ENCODE measurements at places on chromosomes 2 and 18.

DNA sequence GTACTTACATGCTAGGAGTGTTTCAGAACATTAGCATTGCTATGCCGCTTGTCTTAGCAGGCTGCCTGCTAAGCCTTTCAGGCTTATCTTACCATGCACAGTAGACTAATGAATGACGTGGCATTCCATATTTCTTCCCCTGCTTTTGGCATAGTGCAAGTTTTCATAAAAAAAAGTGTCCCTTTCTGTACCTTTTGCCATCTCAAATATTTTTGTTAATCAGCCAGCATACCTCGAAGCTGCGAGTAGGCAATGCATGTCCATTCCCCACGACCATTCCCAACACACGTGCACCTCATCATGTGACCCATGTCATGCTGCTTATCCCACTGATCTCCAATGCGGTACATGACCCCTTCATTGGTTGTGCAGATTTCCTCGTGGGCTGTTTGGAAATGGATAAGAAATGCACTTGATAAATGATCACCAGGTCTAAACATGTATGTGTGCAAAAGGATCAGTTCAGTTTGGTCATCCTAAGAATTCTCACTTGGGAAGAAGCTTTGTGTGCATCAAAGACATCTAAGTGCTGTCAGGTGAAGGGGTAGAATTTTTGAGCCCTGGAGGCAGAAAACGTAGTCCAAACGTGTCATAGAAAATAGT is 13.9 kb downstream of the FN1 start:
- no peak for DNase-seq

DNA sequence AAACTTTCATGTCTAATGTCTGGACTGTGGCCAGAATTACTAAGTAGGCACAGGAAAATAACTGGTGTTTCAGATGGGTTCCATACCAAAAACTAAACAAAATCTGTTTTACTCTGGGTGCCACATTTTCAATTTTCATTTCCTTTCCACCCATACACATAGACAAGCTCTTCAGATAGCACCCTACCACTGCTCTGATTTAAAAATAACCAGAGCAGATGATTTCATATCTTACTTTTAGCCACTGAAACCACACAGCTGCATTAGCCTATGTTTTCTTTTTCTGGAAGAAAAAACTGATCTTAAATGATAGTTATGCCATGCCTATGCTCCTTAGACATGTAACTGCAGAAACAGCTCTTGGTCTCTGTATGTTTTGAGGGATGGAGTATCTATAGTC is 647.6 kb downstream of the CPS1 start:
- DNase-seq: no peak

DNA sequence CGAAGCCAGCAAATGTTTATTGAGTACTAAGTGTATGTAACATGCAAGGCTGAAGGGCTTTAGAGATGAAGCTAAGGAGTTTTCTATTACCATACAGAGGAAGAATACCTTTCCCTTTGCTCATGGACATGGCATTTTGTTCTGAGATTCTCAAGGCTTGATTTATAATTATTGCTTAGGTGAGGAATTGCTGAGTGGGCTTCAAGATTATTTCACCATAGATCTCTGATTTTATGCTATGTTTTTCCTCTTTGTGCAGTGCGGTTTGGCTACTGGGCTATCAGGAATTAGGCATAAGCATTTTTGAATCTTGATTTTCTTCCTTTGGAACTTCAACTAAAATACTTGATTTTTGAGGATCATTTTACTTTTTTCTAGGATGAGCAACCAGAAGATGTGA is 42.5 kb downstream of the VRK2 start:
- no peak for DNase-seq

- DNase-seq: no peak
Measured at GRCh38 chr2:154527962-154528361, 170.5 kb upstream of the KCNJ3 start.

DNA sequence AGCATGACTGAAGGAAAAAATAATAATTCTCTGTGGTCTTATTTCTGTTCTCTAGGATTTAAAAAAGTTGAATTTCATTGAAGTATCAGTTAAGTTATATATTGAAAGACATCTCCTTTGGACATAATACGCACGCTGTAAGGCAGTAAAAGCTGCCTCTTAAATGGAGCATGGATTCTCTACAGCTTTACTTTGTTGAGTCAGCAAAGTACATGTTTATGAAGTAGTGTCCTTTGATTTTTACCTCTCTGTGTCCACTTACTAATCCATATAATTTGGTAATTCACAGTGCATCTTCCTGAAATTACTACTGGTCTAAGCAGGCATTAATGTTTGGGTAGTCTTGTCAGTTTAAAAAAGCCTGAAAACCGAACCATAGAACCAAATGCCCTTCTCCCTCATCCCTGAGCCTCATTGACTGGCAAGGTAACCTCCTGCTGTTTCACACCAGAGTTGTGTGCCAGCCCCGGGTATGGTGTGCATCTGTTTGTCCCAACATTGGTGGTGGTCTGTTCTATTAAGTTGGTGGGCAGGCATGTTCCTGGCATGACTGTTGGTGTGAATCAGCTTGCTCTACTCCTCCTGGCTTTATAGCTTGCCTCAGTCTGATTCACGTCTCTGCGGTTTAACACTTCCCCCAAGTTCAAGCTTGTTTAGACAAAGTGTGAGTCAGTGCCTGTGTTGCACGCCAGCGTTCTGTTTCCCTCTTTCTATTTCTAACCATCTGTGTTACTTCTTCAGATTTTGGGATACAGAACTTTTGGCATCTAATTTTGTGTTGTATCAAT is 71.0 kb upstream of the ITM2C start:
- no peak for DNase-seq

- DNase-seq: no peak
Measured at GRCh38 chr18:75066936-75067335, 142.0 kb downstream of the PTGR3 start.

DNA sequence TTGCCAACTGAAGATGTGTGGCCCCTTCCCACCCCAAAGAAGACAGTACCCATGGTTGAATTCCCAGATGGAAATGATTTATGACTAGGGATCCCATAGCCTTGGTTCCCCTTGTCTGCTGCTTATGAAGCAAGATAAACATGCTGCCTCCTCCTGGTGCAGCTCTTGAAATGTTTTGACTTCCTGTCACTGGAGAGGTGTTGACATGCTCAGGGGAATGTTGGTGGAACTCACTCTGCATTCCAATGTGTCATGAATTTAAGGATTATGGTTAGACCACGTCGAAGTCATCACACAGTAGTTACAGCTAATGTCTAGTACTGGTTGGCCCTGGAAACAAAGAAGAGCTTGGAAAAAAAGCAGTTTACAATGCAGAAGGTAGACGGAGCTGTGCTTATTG is 69.0 kb upstream of the FAM110C start:
- DNase-seq: no peak

DNA sequence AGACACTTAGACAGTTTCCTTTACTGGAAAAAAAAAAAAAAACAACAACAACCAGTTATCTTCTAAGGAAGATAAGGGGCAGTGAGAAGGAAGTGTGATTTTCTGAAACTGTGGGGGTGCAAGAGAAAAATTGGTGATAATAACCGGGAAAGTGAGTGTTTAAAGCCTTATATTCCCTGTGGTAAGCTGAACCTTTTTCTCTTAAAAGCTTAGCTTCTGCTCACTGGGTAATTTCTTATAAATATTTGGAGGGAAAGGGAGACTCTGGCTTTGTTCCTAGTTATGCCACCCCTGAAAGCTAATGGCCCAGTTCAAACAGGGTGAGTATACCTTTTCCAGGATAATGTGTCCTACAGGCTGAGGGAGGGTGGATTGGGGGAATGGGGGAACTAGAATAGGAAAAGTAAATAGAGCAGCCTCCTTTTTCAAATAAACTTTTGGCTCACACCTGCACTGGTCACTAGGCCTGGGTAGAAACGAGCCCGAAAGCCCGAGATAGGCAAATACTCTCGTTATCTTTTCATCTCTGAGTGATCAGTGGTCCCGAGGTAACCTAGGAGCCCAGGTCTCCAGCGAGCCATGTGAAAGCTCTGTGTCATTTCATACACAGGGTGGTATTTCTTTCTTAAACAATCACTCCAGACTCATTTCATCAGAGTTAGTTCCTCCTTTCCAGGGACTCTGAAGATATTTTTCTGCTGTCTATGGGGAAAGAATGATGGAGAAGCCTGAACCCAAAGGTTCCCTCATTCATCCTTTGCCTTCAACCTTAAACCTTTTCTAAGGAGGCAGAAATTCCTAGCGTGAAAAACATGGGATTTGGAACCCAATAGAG is 15.5 kb upstream of the SRBD1 start:
- no peak for DNase-seq

- no peak for DNase-seq
Measured at GRCh38 chr2:75596784-75597183, 36.0 kb upstream of the EVA1A start.

DNA sequence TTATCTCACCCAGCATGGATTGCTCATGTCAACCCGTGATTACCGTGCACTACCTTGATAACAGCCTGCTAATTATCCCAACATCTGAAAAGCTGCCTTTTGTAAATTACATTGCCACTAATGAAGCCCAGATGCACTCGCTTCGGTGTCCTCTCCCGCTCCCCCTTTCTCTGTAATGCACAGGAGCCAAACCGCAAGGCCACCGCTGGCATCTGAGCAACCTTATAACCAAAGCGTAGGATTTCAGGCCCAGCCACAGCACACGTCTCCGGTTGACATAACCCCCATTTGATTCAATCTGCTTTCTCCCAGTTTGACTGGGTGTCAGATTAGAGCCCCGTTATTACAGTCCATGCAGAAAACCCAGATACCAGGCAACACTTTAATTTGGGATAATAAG is 341.2 kb downstream of the ALK start:
- DNase-seq: no peak

- no peak for DNase-seq
Measured at GRCh38 chr2:17479875-17480274, 38.4 kb downstream of the RAD51AP2 start.

DNA sequence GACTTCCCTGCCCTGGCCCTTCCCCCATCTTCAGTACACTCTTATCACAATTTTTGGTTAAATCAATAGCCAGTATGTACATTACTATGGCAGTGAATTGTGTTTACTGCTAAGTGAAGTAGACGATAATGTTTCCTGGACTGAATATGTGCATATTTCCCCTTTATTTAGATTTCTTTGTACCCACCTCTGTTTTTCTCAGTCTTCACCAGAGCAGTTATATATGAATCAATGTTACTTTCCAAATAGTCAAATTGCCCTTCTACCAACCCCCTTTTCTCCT is 97.1 kb upstream of the HS6ST1 start:
- DNase-seq: no peak

- DNase-seq: no peak
Measured at GRCh38 chr2:29063646-29064345, 10.5 kb downstream of the PCARE start.

- no peak for DNase-seq
Measured at GRCh38 chr2:173462892-173463840, 108.5 kb downstream of the CDCA7 start.

DNA sequence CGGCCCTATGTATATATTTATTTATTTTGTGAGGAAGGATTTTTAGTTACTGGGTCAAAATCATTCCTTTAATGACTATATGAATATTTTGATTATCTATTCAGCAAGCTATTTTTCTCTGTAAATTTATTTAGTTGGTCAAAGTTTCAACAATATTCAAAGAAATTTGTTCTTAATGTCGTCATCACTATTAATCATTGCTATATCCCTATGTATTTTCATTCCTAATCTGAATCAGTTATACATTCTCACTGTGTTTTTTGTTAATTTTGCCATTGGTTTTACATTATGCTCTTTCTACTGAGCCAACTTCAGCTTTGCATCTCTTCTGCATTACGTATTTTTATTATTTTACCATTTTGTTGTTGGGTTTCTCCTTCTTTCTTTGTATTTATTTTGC is 105.7 kb downstream of the CCDC178 start:
- DNase-seq: no peak

DNA sequence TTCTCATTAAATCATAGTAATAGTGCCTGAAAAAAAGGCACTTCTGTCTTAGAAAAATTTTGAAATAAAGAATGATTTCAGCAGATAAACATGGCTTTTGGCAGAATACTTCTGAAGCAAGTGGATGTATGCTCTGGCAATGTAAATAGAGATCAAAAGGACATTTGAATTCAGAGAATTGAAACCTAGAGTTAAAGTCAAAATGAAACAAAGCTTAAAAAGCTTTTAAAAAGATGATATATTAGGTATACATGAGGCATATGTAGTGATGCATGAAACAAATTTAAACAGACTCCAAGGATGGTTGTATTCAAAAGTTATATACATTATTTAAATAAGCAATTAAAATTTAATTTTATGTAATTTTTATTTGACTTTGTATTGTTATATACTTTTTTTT is 1344.5 kb upstream of the TMEFF2 start:
- no peak for DNase-seq

GRCh38 chr2:42435628-42436027 is 58.2 kb downstream of the KCNG3 start:
- no peak for DNase-seq

DNA sequence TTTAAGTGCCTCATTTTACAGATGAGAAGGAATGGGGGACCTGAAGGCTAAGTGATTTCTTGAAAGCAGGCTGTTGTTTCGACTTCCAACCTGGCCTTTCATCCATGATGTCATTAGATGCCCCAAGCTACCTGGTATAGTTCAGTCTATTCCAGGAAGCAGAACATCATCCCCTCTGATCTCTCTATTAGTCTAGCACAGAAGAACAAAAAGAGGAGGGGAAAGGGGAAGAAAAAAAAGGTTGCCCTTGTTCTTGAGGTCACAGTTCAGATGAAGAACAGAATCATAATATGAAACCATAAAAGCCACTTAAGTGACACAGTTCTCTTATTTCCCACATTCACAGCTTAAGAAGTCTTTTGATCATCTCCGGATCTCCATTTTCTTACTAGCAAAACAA is 386.2 kb upstream of the HNRNPA3 start:
- DNase-seq: no peak

GRCh38 chr18:811182-811891 is 705 bp downstream of the YES1 start:
- DNase-seq: no peak

DNA sequence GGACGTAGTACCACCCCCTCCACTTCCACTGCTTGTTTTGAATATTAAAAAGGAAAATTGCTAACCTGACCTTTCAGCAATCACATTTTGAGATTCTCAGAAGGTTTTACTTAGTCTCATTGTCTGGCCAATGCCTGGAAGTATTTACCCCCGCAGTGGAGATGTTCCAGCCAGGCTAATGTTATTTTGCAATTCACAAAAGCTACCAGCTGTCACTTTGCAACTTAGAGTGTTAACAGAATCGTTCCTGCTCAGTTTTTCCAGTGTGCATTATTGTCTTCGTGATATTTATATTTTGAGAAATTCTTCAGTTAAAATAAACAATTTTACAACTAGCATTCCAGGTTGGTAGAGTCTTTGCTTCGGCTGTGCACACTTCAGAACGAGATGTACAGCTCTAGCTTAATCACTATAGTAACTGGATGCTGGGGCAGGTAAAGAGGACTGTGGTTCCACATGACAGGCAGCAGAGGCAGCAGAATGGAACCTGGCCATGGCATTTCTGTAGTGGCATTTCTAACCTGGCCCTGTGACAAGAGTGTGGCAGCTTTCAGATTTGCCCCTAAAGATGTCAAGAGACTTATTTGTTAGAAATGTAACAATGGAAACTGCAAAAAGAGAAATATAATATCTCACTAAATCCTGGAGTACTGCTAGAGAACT is 85.1 kb downstream of the DTNA start:
- no peak for DNase-seq

- DNase-seq: no peak
Measured at GRCh38 chr2:148742373-148742772, 97.8 kb downstream of the EPC2 start.
